ENCODE measurements at places on chromosomes 7 and 10.

- no peak for DNase-seq
These were observed 90.4 kb downstream of the ZMIZ1 start for GRCh38 chr10:79159141-79159651.

DNA sequence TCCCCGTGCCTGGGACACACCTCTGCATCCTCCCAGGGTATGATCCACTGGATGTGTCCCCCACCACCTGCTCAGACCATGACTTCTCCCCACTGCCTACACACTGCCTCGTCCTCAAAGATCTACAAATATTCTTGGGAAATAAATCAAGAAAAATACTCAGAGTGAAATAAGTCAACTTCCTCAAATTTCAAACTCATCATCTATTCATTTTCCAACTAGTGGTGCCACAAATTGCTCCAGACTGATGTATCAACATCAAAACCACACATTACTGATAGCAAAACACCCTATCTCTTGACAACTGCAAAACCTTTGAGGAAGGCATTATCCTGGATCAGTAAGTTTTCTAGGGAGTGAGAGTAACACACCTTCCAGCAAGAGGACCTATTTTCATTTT is 87.7 kb downstream of the GRB10 start:
- no peak for DNase-seq

- no peak for DNase-seq
These were observed 37.7 kb upstream of the HABP2 start for GRCh38 chr10:113515161-113515560.

GRCh38 chr10:132692311-132692710 is 93.6 kb downstream of the NKX6-2 start:
- no peak for DNase-seq

- DNase-seq = no peak
These were observed 154.0 kb downstream of the SUGCT start for GRCh38 chr7:40288827-40289226.

- DNase-seq = no peak
These were observed 294.3 kb downstream of the RPS24 start for GRCh38 chr10:78327778-78328591.

DNA sequence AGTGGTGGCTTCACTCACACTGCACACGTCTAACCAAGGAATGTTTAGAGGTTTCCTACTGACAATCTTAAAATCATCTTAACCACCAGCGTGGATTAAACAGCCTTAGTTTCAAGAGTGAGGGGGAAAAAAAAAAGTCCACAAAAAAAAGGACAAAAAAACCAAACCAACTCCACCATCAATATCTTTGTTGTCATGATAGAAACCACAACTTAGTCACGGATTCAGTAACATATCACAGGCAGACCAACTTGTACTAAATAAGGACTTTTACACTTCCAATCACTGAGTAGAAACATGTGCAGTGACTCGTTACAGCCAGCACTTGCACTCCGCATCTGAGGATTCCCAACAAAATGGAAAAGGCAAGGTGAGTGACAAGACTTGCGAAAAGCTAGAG is 46.5 kb downstream of the FAM171A1 start:
- no peak for DNase-seq

- no peak for DNase-seq
These were observed 110.1 kb downstream of the SVIL start for GRCh38 chr10:29524720-29525119.

GRCh38 chr10:12741360-12741804 is 260.1 kb downstream of the CCDC3 start:
- DNase-seq = no peak

DNA sequence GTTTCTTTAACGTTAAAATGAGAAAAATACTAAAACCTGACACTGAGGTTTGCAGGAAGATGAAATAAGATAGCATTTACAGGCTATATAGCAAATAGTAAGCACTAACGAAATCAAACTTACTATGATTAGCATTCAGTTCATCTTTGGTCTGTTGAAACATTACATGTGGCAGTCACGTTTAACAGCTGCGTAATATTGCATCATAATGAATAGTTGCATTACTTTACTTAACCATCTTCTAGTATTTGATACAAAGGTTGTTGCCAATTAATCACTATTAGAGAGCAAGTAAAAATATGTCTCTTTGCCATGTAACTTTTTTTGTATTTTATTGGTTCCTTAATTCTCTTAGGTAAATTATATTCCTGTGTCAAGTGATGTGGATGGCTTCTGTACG is 131.8 kb upstream of the GHITM start:
- DNase-seq = no peak

DNA sequence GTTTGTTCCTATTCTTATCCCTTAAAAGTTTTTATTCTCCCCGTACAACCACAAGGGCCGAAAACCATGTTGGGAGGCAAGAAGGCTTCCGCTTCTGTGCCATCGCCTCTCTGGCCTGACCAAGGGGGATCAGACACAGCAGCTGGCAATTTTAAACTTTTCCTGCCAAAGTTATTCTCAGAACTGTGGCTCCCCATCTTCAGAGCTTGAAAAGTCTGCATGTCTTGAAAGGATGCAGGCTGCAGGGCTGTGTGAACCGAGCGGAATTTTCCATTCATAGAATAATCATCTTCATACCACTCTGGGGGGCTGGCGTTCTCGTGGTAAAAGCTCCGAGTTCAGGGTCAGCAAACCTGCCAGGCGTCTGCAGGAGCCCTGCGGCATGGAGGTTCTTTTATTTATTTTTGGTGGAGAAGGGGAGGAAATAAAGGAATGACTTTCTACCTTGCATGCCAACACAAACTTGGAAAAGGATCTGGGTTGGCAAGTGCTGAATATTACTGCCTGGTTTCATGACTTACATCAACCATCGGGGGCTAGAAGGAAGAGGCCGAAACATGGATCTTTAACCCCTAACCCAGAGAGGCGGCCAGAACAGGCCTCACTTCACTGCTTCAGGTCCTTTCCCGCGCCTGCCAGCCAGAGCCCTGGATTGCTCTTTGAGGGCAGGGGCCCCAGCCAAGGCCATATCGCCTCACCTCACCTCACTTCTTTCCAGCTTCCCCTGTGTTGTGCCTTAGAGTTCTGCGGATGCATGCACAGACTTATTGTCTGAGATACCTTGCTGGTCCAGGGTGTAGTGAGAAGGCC is 3.0 kb upstream of the NANOS1 start:
- no peak for DNase-seq

DNA sequence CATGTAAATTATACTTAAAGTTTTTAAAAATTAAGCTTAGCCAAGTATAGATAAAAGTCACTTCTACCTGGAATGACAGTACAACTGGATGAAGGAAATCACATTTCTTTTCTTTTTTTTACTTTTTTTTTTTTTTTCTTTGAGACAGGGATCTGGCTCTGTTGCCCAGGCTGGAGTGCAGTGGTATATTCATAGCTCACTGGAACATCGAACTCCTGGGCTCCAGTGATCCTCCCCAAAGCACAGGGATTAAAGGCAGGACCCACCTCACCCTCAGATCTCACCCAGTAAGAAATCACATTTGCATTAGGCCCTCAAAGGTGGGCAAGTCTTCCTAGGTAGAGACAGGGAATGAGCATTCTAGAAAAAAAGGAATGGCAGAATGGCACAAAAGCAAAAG is 69.5 kb upstream of the C1GALT1 start:
- no peak for DNase-seq

DNA sequence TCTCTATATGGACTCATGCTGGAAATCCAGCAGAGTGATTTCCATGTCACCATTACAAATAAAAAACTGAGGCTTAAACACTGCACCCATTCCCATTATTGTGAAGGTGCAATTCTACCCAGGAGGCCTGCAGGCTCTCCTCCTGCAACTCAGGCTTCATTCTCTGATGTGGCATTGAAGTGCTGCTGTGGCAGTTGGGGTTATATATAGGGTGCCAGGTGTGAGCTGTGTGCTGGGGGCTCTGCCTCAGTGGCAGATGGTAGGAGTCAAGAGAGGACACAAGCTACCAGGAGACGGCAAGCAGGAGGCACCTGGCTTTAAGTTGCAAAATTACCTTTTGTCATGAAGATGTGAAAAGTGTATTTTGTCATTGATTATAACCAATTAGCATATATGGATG is 21.3 kb downstream of the ZNF107 start:
- DNase-seq = no peak

GRCh38 chr7:21383227-21384220 is 44.4 kb upstream of the SP4 start:
- no peak for DNase-seq

- DNase-seq = no peak
These were observed 74.0 kb upstream of the DGKI start for GRCh38 chr7:137920637-137921399.

DNA sequence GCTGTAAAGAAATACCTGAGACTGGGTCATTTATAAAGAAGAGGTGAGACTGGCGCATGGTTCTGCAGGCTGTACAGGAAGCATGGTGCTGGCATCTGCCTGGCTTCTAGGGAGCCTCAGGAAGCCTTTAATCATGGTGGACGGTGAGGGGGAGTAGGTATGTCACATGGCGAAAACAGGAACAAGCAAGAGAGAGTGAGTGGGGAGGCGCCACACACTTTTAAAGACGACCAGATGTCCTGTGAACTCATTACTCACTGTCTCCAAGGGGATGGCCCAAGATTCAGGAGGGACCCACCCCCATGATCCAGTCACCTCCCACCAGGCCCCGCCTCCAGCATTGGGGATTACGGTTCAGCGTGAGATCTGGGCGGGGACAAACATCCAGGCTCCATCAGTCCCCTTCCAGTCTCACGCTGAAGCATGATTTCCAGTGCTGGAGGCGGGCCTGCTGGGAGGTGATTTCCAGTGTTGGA is 3.2 kb downstream of the ZNF316 start:
- peak; percentile 33 for DNase-seq
